ENCODE measurements at places on chromosomes 5 and 9.

DNA sequence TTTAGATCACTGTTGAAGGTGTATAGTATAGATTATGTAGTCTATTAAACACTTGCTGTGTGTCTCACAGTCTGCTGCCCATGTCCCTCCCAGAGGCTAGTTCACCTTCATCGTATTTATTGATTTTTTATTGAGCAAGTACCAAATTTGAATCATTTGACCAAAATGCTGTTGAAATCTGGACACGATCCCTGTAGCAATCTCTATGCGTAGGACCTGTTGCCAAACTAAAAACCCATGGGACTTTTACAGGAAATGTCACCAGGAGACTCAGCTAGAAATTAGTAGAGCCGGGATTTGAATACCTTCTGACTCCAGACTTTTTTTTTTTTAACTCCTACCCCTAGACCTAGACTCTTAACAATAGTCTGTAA lies 17.5 kb downstream of the SLC31A1 start:
- no peak for DNase-seq

DNA sequence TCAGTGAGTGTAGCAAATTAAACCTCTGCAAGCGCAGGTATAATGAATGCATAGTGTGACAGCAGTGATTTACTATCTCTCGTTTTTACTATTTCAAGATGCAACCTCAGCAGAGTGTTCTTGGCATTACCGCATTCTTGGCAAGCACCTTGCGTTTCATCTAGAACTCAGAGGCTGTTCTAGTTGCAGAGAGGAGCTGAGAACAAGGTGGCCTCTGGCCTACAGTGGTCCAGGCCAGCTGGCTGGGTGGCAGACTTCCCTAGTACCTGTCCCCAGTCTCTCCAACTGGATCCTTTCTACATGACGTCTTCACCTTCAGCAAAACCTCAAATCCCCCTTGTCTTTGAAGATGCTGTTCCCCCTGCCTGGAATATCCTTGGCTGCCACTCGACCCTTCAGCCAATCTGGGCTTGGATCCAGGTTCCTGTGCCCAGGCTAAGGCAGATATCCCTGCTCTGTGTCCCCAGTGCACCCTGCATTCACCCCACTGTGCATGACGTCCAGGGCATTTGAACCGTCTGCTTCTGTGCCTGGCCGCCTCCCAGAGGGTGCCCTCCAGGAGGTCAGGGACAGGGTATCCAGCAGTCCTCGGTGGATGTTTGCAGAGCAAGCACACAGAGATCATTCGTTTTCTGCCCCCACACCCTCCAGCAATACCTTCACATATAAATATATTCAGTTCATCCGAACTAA lies 120.4 kb upstream of the CPEB4 start:
- no peak for DNase-seq

GRCh38 chr9:121851641-121852091 lies 200.2 kb downstream of the DAB2IP start:
- DNase-seq = no peak

DNA sequence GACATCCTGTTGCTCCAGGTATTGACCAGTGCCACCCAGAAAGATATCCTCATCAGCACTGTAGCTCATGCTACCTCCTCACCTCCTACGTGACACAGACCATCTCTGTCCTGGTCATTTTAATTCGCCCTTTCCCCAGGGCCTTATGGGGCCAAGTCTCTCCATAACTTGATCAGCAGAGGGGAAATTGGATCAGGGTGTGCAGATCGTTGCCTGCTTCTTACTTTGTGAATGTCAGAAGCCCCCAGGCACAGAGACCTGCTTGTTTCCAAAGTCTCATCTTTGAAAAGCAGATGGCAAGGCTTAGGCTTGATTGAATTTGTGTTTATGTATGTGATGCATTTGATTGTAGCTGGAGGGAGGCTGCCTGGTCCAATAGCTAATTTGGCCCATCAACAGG lies 8.8 kb upstream of the DBH start:
- no peak for DNase-seq

DNA sequence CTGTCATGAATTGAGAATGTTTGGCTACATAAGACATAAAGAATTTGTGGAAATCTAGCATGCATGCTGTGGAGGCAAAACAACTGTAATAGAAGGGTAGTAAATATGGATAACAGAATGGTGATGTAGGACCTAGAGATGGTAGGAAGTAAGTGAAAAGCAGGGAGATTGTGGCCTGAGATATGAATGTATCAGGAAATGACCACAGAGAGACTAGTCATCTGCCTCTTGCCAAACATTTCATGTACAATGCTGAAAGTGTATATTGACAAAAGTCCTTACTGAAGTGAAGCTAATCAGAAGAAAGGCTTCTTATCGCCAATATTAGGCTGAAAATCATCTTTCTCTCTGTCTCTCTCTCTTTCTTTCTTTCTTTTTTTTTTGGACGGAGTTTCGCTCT lies 873.1 kb upstream of the CTNND2 start:
- DNase-seq = no peak

Measured in cortex of kidney (tissue), 1 donor.